ENCODE measurements at places on chromosomes 5 and 9.

DNA sequence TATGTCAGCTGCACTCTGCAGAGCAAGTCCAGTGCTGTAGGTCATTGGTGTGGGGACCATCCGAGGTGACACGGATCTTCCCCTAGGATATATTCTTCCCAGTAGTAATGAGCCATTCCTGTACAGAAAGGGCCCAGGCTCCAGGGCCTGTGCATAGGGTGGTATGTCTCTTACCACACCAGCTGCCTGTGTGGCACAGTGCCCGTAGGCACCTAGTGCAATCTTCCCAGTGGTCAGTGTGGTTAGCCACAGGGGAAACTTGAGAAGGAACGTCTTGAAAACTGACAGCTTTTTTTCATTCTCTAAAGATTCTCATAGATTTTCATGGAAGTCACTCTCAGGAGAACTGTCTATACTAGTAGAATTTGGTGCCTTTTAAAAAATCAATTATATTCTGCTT lies 39.8 kb downstream of the CYSTM1 start:
- no peak for DNase-seq

- no peak for DNase-seq
Observed at GRCh38 chr9:69500896-69501295, 171.3 kb downstream of the APBA1 start.

GRCh38 chr9:86585422-86586143 lies 231.4 kb upstream of the TUT7 start:
- DNase-seq = no peak

DNA sequence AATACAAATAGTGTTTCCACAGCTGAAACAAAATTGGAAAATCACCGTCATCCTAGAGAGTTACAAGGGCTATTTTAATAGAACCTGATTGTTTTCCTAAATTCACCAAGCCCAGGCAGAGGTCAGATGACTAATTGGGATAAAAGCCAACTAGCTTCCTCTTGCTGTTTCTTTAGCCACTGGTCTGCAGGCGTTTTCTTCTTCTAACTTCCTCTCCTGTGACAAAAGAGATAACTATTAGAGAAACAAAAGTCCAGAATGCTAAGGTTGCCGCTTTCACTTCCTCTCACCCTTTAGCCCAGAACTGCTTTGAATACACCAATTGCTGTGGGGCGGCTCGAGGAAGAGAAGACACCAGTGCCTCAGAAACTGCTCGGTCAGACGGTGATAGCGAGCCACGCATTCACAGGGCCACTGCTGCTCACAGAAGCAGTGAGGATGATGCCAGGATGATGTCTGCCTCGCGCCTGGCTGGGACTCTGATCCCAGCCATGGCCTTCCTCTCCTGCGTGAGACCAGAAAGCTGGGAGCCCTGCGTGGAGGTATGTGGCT lies at the start of gene TLR4:
TSS of gene TLR4 (plus strand) at position 380 of the 552 bp plus-strand sequence. CDS start at position 450, 70 bp downstream.
- no peak for DNase-seq

- no peak for DNase-seq
Observed at GRCh38 chr5:41840251-41840650, 30.0 kb downstream of the OXCT1 start.
